ENCODE measurements at places on chromosomes 6 and 20. TPM values are rescaled to one million over a fixed set of nuclear protein-coding genes. Genes with fewer than 3 reads are reported as not detected.

The BTN1A1 gene
- total RNA-seq, result not detected

The GCNT2 gene
- 34.4 TPM for total RNA-seq

The C20orf96 gene
- total RNA-seq, result 3.4 TPM

The MUCL3 gene
- total RNA-seq, result not detected

The NFS1 gene
- total RNA-seq, result 92.8 TPM

The CST5 gene
- total RNA-seq, result not detected

The SMIM29 gene
- total RNA-seq, result 12.4 TPM

The GMPR gene
- total RNA-seq, result 0.47 TPM

The PRKN gene
- total RNA-seq, result 20.4 TPM

The SGK2 gene
- total RNA-seq, result 0.15 TPM

The PPP1R14C gene
- not detected for total RNA-seq

The GRIK2 gene
- total RNA-seq, result not detected

The SALL4 gene
- total RNA-seq, result 2.3 TPM

The ZC2HC1B gene
- not detected for total RNA-seq

The LAMP5 gene
- total RNA-seq, result not detected

The RAB44 gene
- total RNA-seq, result not detected

The GTPBP2 gene
- 144 TPM for total RNA-seq

The SYCP2L gene
- total RNA-seq, result 12.2 TPM

The DYNLT2 gene
- total RNA-seq, result 1.3 TPM

The NKAIN4 gene
- not detected for total RNA-seq

The BIRC7 gene
- total RNA-seq, result not detected

The LGSN gene
- total RNA-seq, result 17.1 TPM

The KCNK16 gene
- total RNA-seq, result not detected

The PPT2 gene
- 25.2 TPM for total RNA-seq

The C6orf58 gene
- total RNA-seq, result not detected

The SYNCRIP gene
- 46.1 TPM for total RNA-seq

The CLPSL2 gene
- total RNA-seq, result not detected

The TSHZ2 gene
- not detected for total RNA-seq

The CLDN20 gene
- total RNA-seq, result not detected

The FAM209A gene
- 0.17 TPM for total RNA-seq

The KCNB1 gene
- total RNA-seq, result not detected

The ZNF318 gene
- 6.6 TPM for total RNA-seq

The KPNA5 gene
- total RNA-seq, result 6.1 TPM

The FRS3 gene
- total RNA-seq, result 1.2 TPM

The GHRH gene
- not detected for total RNA-seq

Measured in NCI-H460 (cell line).